ENCODE measurements at places on chromosomes 2 and 18. TPM values are rescaled to one million over a fixed set of nuclear protein-coding genes. Genes with fewer than 3 reads are reported as not detected.

DNA sequence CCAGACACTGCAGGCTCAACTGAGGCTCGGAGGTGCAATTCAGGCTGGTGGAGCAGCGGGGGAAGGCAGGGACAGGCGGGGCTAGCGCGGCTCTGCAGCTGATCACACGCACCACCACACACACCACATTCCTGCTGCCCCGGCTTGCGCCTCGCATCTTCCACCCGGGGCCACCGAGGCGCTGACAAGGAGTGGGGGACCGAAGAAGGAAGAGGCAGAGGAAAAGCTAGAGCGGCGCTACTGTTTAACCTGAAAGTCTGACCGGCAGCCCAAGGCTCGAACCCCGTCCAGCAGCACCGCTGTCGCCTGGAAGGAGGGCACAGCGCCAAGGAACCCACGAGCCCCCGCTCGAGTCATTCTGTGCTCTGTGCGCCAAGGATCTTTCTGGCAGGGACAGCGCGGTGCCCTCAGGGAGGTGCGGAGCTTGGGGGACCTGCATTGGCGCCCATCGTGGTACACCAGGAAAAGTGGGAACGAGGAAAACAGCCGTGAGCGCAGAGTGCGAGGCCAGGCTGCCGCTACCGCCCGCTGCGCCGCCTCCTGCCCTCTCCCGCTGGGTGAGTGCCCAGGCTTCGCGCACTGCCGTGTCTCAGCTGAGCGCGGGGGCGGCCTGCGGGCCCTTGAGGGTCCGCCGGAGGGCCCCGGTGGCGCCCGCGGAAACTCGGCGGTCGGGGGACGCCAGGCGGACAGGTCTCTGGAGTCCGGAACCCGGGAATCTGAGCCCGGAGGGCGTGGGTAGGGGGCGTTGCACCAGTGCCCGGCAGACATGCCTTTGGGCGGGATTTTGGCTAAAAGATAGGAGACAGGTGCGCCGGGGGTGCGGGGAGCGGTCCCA, 860 bp upstream of the KCNJ3 start:
- no peaks in the 10 kb centered on the region for H3K36me3 ChIP-seq
- peaks cover 7% of the 10 kb centered on the region for H3K4me1 ChIP-seq
- H3K27me3 ChIP-seq = peaks cover 69% of the 10 kb centered on the region
- no peak overlapping the region for H3K27ac ChIP-seq
- peak; percentile 65 for DNase-seq

DNA sequence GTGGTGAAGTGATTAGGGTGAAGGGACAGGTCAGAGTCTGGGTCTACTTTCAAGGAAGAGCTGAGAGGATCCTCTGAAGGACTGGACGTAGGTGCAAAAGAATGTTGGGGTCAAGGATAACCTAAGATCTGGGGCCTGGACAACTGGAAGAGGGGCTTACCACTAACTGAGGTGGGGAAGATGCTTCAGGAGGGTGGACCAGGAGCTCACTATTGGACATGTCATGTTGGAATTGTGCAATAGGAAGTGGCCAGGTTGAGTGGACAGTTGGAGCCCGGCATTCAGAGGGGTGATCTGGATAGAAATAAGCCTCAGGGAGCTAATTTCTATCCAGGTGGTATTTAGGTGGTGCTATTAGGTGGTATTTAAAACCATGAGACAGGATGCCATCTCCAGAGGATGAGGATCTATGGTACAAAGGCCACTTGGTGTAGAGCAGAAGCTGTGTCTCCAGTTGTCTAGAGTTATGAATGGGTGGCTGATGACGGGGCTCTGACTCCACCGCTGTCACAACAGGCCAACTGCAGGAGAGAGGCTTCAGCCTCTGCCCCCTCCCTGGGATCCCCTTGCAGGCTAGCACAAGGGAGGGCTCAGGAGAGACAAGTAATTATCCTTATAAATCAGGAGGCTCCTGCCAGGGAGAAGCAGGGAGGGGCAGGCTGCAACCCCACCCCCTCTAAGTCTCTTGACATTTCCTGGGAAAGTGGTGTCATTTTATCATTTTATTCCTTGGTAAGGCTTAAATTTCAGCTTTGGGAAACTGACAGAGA, 158.0 kb downstream of the SMAD7 start:
- no peaks in the 10 kb centered on the region for H3K36me3 ChIP-seq
- H3K4me3 ChIP-seq = no peak overlapping the region
- peaks cover 17% of the 10 kb centered on the region for H3K4me1 ChIP-seq
- no peak for DNase-seq
- no peaks in the 10 kb centered on the region for H3K27me3 ChIP-seq

DNA sequence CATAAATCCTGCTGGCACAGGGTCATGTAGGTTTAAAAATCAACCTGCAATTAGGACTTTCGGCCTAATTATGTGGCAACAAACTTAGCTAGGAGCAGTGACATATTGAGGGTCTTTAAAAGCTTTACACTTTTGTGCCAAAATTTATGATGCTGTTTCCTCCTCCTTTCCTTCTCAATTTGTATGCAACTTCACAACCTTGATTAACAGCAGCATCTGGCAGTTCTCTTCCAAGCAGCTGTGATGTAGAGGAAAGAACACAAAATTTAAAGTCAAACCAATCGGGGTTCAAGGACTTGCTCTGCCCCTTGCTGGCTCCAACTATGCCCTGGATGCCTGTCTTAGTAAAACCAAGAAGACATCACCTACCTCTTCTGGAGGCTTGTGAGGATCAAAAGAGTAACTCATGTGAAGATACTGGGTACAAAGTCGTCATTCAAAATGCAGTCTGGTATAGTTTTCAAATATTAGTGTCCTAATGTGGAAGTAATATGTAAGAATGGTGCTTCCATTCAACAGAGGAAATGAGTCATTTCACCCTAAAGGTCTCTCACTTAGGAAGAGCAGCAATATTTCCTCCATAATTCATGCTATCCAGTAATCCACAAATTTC, 94.7 kb downstream of the ANKRD44 start:
- H3K27me3 ChIP-seq = no peaks in the 10 kb centered on the region
- no peaks in the 10 kb centered on the region for H3K4me1 ChIP-seq
- DNase-seq = no peak
- no peak overlapping the region for H3K4me3 ChIP-seq
- H3K27ac ChIP-seq = no peak overlapping the region

GRCh38 chr2:85690932-85691331, 3.2 kb upstream of the GNLY start:
- no peaks in the 10 kb centered on the region for H3K36me3 ChIP-seq
- no peak overlapping the region for H3K27ac ChIP-seq
- no peaks in the 10 kb centered on the region for H3K27me3 ChIP-seq
- no peak overlapping the region for H3K4me3 ChIP-seq

DNA sequence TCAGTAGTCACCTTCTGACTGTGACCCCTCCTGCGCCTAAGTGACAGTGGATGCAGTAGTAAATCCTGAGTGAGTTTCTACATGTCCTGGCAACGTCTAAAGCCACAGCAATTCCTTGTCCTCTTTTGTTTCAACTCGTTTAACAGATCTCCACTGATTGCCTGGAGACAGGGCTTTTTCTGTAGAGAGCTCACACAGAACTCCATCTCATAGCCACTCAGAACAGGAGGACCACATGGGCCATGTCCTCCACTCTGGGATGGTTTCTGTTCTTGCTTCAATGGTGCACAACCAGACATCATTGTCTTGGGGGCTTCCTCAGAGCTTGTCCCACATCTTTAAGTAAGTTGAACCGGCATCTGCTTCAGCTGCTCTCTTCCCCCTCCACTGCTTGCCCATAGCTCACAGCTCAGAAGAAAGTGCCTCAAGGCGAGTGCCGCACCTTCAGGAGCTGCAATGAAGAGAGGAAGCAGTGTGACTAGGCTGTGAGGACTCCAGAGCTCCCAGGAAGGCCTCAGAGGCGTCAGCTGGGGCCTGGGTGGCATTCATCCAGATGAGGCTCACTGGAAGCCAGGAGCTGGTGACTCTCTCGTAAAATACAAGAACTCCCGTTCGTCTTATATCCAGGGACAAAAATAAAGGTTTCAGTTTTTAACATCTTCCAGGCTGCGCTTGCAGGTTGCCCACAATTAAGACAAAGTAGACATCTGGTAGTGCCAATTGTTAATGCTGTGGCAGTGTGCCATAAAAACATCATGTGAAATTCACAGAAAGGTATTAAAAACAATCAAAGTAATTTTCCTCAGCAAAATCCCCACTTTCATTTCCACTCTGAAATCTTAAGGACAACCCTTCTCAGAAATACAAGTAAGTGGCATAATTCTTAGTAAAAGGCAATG, 37.3 kb downstream of the ST3GAL5 start:
- H3K4me1 ChIP-seq = no peaks in the 10 kb centered on the region
- H3K27ac ChIP-seq = no peak overlapping the region
- no peak for DNase-seq

Gene PDE11A
- 3.6 TPM for total RNA-seq
